ENCODE measurements at places on chromosomes 7 and 10. TPM values are rescaled to one million over a fixed set of nuclear protein-coding genes. Genes with fewer than 3 reads are reported as not detected.

DNA sequence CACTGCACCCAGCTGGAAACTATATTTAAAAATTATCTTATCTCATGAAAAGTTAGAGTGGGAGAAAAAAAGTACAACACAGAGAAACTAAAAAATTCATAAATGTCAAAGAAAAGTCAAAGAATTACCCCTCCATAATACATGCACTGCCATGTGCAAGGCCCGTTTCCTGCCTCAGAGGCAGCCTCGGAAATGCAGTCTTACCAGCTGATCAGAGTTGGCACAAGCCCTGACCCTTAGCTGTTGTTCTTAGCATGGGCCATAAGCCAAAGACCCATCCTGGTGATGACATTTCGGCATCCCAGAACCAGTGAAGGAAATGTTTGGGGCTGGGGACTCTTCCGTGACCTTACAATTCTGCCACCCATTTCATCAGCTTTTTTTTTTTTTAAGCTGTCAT lies 21.6 kb downstream of the RBM48 start:
- no peak for DNase-seq

HOXA10 gene
- polyA plus RNA-seq: 0.18 TPM

DNA sequence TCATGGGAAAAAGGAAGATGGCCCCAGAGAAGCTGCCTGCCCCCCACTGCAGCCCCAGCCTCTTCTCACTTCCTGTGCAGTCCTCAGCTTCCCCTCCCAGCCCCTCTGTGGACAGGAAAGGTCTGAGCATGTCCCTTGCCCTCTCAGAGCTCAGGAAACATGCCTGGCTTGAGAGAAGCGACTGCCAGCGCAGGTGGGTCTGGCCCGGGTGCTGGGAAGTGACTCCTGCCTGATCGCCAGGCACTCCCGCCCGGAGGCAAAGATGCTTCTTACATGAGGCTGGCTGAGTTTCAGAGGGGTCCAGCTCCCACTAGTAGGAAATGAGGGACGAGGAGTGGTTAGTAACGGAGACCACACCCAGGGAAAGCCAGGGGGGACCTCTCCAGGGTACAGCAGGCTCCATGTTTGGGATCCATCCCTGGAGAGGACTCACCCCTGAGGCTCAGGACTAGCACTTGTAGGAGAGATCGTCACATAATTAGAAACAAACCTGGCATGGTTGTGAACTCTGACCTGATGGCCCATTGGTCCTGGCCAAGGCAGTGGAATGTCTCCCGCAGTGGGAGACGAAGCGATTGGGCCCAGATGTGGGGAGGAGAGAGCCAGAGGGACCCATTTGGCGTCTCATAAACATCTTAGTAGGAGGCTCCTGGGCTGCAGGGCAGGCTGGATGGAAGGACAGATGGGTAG lies 12.3 kb downstream of the ELN start:
- no peak for DNase-seq

CALHM3 gene
- not detected for polyA plus RNA-seq

ZNF503 gene
- 3.8 TPM for polyA plus RNA-seq

GRCh38 chr7:139362302-139362701 lies 2.6 kb downstream of the LUC7L2 start:
- peak; percentile 47 for DNase-seq

DNA sequence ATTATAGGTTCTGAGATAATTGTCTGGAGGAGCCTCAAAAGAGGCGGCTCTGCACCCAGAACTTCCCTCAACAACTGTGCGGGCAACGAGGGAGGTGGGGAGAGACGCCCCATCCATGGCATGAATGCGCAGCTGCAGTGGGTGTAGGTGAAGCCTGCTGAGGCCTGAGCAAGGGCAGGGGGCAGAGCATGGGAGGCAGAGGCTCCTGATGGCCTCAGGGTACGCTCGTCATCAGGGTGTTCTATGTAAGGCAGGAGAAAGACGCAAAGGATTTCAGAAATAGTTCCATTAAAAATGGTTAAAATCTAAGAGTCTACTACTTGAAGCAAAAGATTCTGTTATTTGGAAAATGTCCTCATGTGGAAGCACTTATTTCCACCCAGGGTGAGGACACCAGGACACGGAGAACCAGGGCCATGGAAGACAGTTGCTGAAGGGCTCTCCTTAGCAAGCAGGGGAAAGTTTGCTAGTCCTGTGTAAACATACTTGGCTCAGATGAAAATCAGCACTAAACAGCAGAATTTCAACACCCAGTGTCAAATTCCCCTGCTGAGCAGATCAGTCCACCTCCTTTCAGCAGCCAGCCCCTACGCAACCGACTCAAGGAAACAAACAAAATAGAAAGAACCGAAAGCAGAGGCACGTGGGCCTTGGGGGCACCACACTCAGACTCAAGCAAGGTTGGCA lies 18.9 kb downstream of the INSIG1 start:
- no peak for DNase-seq

- no peak for DNase-seq
These were observed 4.4 kb upstream of the CLIP2 start for GRCh38 chr7:74284781-74285259.

Measured in mammary epithelial cell (primary cell).